Stimulated activated CD4-positive, alpha-beta T cell treated with anti-CD3 and anti-CD28 coated beads, Interleukin-15, amount 100 ng/mL, for 1 hour (primary cell): ENCODE measurements at places on chromosomes 13 and 19.

DNA sequence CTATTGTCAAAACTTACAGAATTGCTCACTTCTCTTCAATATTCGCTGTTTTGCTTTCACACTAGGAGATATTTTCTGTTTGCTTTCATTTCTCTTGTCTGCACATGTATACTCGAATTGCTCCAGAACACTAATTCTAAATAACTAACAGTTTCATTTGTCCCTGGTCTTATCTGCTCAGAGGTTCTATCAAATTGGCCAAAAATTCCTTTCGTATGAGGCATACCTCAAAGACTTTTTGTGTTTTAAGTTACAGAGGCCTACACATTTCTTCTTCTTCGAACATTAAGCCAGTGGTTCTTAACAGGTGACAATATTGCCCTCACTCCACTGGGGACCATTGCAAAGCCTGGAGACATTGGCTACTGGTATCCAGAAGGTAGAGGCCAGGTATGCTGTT, 1314.6 kb downstream of the EFNB2 start:
- no peak for DNase-seq

GRCh38 chr19:47503826-47504150, 11.1 kb downstream of the NAPA start:
- no peak for DNase-seq

DNA sequence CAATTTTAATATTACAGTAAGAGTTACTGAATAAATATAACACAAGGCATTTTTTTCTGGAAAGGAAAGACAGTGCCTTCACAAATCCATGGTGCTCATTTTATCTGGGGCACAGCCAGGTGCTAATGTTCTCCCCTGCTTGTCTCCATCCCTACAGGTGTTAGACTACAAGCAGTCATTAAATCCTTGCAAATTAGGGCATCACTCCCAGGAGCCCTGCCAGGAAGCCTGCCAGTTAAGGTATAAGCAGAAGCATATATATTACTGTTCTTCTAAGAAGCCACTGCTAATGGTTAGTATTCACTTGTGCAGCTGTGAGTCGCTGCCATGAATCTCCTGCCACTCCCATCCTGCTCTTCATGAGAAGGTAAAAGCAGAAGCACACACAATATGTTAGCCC, 149.7 kb downstream of the OXGR1 start:
- DNase-seq, result no peak

- DNase-seq, result no peak
Observed at GRCh38 chr13:39038569-39039030, 344 bp downstream of the NHLRC3 start.

GRCh38 chr13:34070006-34070405, 252.1 kb downstream of the RFC3 start:
- no peak for DNase-seq

- DNase-seq, result no peak
Observed at GRCh38 chr19:2719920-2720776, 1.0 kb downstream of the DIRAS1 start.

DNA sequence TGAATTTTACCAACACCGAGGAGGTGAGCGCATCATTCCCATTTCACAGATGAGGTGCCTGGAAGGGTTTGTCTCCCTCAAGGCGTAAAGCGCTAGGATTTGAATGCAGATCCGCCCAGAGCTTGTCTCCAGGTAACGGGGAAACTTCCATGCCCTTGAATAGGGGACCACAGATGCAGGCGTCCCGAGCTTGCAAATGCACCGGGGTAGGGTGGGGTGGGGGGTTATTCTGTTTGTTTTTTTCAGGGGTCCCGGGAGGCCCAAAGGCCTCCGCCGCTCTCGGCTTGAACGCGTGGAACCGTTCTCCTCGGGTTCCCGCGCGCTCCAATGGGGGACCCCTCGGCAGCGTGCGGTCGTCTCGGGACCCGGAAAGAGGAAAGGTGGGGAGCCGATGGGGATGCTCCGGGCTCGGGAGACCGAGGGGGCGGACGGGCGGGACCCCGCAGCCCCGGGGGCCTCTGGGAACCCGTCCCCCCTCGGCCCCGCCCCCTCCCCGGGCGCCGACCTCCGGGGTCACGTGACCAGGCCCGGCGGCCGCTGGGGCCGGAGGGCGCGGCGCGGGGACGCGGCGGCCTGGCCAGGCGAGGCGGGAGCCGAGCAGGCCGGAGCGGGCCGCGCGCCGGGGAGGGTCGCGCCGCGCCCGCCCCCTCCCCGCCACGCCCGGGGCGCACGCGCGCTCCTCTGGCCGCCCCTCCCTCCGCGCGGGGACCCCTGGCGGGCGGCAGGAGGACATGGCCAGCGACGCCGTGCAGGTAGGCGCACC, at the start of gene PKN1:
TSS of gene PKN1 (plus strand) at position 516 of the 763 bp plus-strand sequence. CDS start at position 732, 216 bp downstream.
- DNase-seq, result peak; percentile 55

GRCh38 chr13:42990291-42991232, 1.5 kb downstream of the EPSTI1 start:
- DNase-seq, result no peak

DNA sequence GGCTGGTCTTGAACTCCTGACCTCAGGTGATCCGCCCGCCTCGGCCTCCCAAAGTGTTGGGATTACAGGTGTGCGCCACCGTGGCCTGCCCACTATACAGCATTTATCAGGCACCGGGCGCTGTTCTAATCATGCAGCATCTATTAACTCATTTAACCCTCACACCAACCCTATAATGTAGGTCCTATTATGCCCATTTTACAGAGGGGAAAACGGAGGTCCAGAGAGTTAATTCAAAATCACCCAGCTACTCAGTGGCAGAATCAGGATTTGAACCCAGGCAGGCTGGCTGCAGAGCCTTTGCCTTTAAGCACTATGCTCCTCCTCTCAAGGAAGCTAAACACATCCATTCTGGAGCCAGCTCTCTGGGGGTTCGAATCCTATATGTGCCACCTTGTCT, 54.3 kb downstream of the MAP4K1 start:
- DNase-seq, result no peak

DNA sequence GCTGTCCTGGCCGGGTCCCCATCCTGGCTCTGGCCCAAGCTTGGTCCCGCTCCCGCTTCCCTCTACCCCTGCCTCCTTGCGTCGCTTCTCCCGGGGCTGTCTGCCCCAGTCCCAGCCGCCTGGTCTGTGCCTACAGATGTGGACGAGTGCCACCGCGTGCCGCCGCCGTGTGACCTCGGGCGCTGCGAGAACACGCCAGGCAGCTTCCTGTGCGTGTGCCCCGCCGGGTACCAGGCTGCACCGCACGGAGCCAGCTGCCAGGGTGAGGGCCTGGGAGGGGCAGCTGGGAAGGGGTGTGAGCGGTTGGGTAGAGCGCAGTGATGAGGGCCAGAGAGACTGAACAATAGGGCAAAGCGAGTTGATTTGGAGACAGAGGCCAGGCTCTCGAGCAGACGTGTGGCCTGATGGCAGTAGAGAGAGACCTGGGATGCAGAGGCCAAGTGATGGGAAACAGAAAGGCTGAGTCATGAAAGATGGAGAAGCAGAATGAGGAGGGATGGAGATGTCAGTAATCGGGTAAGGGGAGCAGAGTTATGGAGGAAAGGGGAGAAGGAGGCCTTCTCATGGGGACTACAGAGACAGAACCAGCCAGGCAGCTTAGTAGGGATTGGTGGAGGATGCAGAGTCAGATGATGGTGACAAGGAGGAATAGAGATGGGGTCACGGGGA, 9.4 kb downstream of the LTBP4 start:
- DNase-seq, result peak; percentile 46

DNA sequence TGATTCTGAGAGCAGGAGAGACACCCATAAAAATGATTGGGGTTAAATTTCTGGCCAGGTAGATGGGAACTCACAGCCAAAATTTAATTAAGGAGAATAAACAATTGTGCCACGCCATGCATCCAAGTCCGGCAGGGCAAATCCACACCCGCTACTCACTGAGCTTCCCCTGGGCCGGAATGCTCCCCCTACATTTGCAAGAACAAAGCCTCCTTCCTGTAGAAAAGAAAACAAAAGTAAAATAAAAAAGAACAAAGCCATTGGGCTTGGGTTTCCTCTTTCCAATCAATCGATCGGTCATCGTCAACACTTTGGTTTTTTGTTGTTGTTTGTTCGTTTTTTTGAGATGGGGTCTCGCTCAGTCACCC, 30.2 kb upstream of the TFDP1 start:
- DNase-seq, result no peak

GRCh38 chr19:7788933-7789323, 25.9 kb downstream of the CLEC4M start:
- no peak for DNase-seq

DNA sequence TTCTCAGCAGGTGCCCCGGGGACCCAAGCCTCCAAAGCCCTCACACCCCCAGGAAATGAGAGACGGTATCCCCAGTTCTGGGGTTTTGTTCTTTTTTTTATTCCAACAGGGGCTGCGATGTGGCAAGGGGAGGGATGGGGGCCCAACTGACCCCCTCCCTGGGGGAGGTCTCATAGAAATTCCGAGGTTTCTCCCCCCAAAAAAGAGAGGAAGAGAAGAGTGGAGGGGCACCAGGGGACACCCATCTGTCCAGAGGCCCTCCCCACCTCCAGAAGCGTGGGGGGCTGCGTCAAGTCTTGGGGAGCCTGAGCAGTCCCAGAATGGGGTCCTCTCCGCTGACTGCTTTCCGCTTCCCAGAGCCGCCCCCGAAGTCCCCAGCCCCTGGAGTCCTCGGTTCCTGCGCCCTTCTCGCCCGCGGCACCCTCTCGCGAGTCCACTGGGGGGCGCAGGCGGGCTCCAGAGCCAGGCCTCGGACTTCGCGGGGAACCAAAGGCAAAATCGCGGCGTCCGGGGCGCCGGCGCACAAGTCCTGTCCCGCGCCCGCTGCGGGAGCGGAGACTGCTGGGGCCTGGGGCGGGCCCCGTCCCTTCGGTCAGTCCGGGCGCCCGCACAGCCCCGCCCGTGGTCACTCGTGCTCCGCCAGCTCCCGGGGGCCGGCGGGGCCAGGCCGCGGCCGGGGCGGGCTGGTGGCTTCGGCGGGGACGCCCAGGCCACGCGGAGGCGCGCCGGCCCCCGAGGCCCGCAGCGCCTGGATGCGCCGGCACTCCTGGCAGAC, 4.4 kb upstream of the ATP1A3 start:
- no peak for DNase-seq

- no peak for DNase-seq
Observed at GRCh38 chr13:110501188-110501587, 60.3 kb downstream of the RAB20 start.

GRCh38 chr13:30792285-30793000, 57.1 kb downstream of the ALOX5AP start:
- DNase-seq, result no peak

DNA sequence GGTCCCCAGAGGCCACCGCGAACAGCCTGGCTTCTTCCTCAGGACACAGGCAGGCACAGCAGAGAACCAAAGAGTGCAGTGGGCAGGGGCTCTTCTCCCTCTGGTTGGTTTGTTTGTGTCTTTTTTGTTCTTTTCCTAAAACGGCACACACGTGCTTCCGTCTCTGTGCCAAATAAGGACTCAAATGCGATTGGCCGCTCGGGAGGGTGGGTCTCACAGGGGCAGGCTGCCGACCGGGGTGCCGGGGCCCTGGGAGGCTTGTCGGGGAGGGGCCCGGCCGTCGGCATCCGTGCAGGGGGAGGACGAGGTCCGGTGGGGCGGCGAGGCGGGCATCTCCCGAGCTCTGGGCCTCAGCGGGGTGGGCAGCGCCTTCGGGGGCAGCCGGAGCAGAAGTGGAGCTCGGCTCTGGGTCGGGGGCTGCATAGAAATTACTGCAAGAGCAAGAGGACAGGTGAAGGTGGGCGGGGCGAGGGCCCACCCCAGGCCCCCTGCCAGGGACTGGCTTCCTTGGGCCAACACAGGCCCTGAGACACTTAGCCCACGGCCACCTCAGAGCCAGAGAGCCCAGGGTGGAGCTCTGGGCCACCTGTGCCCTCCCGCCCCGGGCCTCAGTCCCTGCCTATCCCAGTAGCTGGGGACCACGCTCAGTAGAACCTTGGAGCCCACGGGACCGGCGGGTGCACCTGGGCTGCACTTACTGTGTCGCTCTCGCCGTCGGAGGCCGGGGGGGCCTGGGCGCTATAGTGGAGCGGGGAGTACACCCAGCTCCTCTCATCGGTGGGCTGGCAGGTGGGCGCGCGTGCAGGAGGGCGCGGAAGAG, 6.4 kb upstream of the CACTIN start:
- DNase-seq, result no peak

- DNase-seq, result no peak
Observed at GRCh38 chr13:80054806-80055205, 286.1 kb downstream of the SPRY2 start.

GRCh38 chr13:30551189-30551588, 66.5 kb upstream of the USPL1 start:
- no peak for DNase-seq

DNA sequence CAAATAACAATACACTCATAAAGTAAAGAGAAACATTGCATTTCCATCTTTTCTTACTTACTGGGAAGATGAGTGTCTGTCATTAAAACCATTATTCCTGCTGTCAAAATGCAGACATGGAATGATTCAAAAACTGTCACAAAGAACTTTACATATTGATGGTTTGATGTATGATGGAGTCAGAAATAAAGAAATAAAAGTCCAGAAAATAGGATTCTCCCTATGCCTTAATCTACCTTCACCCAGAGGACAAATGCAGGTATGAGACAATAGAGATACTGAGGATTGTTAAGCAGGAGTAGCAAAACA, 656.1 kb downstream of the TBC1D4 start:
- no peak for DNase-seq

DNA sequence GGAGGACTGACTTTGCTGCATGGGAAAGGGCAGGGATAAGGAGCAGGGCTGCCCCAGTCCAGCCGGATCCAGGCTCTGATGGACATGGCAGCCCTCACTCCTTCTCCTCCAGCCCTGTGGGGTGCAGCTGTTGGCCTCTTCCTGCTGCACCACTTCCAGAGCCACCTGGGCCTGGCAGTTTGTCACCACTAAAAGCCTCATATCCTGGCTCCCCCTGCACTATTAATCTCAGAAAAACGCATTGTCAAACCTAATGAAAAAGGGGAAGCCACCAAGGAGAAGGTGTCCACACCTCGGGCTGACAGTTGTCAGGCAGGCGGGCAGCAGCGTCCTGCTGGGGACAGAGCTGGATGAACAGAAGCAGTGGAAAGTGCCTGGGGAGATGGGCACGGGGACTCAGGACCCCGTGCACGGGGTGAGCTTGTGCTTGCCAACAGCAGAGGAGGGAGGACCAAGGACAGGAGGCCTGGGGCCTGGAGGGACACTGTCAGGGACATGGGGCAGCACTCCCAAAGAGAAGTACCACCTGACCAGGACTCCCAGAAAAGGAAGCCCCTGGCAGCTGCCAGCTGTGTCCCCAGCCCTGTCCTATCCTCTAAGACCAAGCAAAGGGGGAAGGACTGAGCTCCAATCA, 151.1 kb upstream of the TSHZ3 start:
- no peak for DNase-seq

DNA sequence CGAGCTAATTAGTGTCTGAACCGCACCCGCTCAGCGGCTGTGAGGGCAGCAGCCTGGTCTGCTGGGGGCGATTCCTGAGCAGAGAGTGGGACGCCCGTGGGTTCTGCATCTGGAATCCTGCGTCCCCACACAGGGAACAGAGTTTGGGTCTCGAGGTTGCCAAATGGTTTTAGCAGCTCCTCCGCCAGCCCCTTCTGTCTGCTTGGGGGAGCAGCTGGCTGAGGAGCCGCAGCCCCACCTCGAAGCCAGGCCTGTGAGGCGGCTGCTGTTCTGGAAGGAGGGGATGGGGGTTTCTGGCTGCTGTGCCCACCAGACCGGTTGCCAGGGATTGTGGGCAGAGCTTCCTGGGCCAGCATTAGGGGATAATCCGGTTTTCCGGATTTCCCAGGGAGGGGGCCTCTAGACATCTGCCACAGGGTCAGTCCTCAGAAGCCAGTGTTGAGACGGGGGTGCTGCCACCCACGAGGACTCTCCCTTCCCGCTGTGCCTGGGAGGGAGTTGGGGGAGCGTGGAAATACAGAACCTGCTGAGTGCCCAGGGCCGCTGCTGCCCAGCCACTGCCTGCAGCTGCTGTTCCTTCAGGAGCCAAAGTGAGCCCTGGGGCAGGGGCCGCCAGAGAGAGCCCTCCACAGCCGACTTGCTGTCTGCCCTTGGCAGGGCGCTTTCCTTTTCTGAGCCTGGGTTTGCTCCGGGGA, 2.0 kb downstream of the CDC34 start:
- no peak for DNase-seq
